CD4-positive, alpha-beta T cell treated with Interleukin-1 beta for 1 hour (primary cell): ENCODE measurements at places on chromosomes 7 and 10.

- DNase-seq: no peak
These were observed 87.3 kb downstream of the FANK1 start for GRCh38 chr10:125983656-125984055.

DNA sequence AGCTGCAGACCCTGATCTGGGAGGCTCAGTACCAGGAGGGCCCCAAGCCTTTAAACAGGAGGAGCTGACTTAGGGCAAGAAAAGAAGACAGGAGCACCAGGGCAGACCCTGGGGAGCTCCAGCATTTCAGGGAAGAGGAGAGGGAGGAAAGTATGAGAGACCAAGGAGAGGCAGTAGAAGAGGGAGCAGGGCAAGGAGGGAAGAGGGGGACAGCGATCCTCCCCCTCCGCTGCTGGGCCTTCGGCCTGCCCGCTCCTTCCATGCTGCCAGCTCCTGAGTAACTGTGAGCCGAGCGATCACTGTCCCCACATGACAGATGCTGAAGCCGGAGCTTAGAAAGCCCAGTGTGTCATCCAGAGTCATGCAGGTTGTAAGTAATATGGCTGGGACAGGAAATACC is 65.9 kb downstream of the ALOX5 start:
- no peak for DNase-seq

- no peak for DNase-seq
These were observed 64.6 kb downstream of the CYP26A1 start for GRCh38 chr10:93138113-93138870.

- no peak for DNase-seq
These were observed 50.8 kb upstream of the ECHDC3 start for GRCh38 chr10:11691319-11691755.

- DNase-seq: no peak
These were observed 125.9 kb downstream of the ADAM12 start for GRCh38 chr10:126262233-126262838.
